ENCODE measurements at places on chromosomes 6 and 20.

GRCh38 chr6:30470968-30471367 is 18.3 kb upstream of the HLA-E start:
- DNase-seq, result no peak

DNA sequence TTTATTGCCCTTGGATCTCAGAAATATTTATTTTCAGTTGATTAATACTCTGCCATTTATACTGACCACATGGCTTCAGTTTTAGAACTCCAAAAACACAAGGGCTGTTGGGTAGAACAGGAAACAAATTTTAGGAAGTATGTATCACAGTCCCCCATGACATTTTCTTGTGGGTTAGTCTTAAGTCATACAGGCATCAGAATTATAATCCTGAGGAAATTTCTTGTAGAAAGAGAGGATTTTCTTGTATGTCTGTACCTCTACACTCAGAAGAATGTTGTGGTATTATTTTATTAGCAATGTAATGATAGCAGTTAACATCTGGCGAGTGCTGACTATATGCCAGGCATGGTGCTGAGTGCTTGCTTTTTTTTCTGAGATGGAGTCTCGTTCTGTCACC is 302.9 kb downstream of the CLIC5 start:
- DNase-seq, result no peak

DNA sequence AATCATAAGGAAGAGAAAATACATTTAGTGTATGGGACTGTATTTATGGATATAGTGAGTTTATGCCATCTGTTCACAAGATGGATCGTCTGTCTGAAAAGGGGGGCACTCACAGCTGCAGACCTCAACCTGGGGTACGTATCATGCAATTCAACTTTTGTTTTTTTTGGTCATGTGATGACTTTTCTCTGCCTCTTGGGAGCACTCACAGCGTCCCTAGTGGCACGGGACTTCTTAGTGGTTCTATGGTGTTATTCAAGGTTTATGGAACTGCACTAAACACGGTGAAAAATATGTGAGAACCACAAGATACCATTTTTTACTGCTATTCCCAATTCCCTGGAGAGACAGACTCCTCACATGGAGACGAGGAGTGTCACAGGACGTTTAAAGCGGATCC is 60.4 kb upstream of the MPC1 start:
- no peak for DNase-seq

DNA sequence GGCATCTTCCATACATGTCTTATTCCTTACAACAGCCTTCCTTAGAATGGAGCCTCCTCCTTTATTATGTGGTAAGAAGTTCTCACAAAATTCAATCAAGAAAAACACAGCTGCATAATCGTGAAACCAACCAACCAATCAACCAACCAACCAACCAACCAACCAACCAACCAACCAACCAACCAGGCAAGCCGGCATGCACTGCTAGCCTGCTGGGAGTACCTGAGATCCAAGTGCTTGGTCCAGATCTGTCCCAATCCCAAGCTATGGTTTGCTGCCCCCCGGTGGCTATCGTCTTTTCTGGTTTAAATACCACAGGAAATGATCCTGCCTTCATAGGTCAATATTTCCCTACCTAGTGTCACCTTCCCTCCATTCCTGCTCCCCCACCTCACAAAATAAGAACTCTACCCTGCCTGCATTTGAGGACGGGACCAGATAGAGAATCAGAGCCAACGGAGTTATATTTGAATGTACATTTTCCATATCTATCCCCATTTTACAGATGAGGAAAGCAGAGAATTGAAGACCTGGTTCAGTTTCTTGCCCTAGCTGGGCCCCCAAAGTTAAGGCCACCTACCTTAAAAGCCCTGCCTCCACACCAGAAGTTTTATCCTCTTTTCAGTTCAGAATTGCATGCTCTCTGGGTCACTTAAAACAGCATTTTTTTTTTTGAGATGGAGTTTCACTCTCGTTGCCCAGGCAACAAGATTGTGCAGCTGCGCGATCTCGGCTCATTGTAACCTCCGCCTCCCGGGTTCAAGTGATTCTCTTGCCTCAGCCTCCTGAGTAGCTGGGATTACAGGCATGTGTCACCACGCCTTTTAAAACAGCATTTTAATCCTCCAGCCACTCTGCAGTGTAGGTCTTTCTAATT is 27.1 kb downstream of the RAB44 start:
- peak; percentile 83 for DNase-seq

GRCh38 chr20:44646641-44647274 is 4.7 kb downstream of the ADA start:
- no peak for DNase-seq

DNA sequence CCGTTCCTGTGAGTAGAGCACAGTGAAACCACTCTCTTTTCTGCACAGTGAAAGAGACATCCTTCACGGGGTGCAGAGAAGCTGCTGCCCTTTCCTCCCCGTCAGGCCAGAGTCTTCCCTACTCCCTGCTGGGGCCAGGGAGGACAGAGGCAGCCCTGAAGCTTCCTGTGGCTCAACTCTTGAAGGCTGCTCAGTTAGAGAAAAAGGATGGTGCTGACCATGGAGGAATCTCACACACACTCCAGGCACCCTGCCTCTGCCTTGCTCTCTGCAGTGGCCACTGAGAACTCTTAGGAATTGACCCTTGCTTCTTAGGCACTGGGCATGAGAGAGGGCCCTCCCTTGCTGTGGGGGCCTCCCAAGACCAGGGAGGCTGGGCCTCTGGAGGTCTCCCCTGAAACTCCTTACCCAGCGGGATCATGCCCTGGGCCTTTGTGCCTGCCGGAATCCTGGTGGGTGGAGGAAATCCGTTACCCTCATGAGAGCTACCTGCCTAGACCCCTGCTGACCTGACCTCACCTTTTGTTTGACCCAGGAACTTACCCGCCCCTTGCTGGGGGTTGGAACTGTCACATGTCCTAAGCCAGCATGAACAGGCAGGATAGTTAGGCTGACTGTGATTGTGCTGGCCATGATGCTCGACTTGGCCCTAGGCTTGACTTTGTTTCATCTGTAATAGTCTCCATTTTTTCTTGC is 65.0 kb upstream of the CD93 start:
- DNase-seq, result peak; percentile 43

DNA sequence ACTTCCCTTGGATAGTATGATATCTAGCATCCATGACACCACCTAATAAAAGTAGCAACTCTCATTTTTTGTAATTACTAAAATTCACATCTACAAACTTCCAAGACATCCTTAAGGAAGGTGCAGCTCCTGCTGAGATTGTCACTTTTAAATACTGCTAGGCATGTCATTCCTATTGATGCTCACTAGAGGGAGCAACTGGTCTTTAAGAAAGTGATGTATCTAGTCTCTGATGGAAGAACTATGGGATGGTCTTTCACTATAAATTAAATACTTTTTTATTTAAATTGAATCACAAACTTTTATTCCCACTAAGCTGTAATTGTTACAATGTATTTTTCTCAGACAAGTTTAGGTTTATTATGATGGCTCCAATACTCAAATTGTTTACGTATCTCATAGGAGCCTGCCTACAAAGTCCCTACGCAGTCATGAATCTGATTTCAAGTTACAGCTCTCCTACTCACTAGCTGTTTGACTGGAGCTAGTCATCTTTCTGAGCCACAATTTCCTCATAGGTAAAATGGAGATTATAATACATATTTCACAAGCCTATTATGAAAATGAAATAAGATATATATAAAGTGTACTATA is 8.1 kb upstream of the TSPYL1 start:
- no peak for DNase-seq

- no peak for DNase-seq
Measured at GRCh38 chr20:62993856-62994494, 12.8 kb downstream of the BHLHE23 start.

- DNase-seq, result peak; percentile 75
Measured at GRCh38 chr20:57596998-57597939, 23.0 kb downstream of the ZBP1 start.

Data from left lobe of liver (tissue), 2 donors.